CD4-positive, alpha-beta T cell (primary cell): ENCODE measurements at places on chromosomes 13 and 19. TPM values are rescaled to one million over a fixed set of nuclear protein-coding genes. Genes with fewer than 3 reads are reported as not detected.

Gene STAP2
- 1.8 TPM for total RNA-seq

Gene IGFL1
- not detected for total RNA-seq

Gene ZNF224
- 23.9 TPM for total RNA-seq

Gene SHISA7
- not detected for total RNA-seq

Gene ZNF497
- total RNA-seq = 0.55 TPM

Gene WDR87
- not detected for total RNA-seq

Gene ZNF221
- total RNA-seq = 0.34 TPM

Gene CDX2
- not detected for total RNA-seq

Gene OR7A5
- not detected for total RNA-seq

Gene EDNRB
- not detected for total RNA-seq

Gene HMGB1
- total RNA-seq = 448 TPM

Gene PCDH9
- total RNA-seq = 0.08 TPM

Gene LYL1
- 2.1 TPM for total RNA-seq

Gene OR2Z1
- not detected for total RNA-seq

Gene PTGER1
- not detected for total RNA-seq

Gene HCN2
- 2.1 TPM for total RNA-seq

Gene EBI3
- not detected for total RNA-seq

Gene ZNF541
- total RNA-seq = 0.81 TPM

Gene ATXN8OS
- total RNA-seq = not detected

Gene TBXA2R
- 0.47 TPM for total RNA-seq

Gene OR4F17
- not detected for total RNA-seq

Gene BSPH1
- not detected for total RNA-seq

Gene C13orf42
- not detected for total RNA-seq

Gene PPM1N
- total RNA-seq = 3.5 TPM

Gene F10
- total RNA-seq = not detected
